NCI-H1694 treated with DMSO at 0.1 percent for 48 hours (cell line): ENCODE measurements at places on chromosomes 11 and 22.

DNA sequence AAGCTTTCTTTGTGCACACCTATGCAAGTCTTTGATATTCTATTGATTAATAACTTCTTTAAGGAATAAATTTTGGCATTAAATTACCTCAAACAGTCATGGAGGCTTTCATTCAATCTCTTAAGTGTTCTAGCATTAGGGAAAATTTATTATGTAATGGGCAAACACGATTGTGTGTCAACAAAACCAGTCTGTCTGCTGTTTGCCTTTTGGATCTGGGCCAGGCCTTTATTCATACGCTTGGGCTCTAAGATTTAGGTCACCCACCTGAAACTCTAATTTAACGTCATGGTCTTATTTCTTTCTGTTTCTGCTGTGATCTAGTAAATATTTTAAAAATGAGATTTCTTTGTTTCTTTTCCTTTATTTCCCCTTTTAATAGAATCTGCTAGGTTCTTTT is 1270.6 kb downstream of the LRRC4C start:
- DNase-seq = no peak

DNA sequence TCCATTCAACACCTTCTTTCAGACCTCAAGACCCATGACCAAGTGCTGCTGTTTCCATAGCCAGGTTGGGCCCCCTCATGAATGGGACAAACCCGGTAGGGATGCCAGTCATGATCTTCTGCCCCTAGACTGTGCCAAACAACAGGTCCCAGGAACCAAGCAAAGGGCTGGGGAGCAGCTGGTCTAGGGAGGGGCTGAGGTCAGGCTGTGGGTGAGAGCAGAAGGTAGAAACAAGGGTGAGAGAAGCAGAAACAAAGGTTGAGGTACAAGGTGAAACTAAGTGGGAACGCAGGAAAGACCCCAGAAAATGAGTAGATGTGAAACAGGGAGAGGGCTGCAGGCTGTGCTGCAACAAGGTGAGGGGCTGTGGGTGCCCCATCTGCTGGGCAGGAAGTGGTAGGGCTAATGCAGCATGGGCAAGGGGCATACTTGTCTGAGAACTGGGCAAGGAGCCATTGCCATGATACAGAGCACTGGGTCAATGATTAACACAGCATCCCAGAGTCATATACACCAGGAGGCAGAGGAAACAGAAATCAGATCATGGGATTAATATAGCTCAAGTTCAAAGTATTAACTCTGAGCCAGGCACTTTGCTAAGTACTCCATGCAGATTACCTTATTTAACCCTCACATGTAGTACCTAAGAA is 45.9 kb downstream of the SLC1A2 start:
- no peak for DNase-seq

DNA sequence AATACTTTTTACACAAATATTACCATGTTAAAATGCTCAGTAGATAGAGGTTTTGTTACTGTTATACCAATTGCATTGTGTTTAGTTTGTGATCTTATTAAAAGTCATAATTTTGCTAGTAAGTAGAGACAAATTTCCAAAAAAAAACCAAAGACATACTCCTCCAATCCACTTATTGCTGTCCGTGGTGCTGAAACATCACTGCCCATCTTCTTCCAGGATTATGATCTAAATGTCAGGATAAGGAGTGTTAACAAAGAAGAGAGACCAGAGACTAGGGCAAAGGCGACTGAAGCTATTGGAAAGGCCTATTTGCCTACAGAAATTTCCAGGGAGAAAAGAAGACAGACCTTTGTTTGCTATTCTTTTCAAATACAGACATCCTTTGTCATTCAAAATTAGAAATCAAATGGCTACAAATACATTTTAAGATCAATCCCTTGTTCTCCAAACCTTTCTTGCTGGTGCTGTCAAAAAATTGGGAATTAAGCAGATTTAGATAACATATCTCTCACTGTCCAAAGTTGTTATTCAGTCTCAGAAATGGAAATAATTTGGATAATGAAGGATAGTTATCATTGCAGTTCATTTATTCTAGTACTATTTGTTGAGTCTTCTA is 199.7 kb downstream of the C11orf91 start:
- no peak for DNase-seq

- no peak for DNase-seq
These were observed 57.0 kb upstream of the PAK1 start for GRCh38 chr11:77530879-77531278.

- DNase-seq = no peak
These were observed 40.0 kb downstream of the SCUBE1 start for GRCh38 chr22:43303166-43303565.

DNA sequence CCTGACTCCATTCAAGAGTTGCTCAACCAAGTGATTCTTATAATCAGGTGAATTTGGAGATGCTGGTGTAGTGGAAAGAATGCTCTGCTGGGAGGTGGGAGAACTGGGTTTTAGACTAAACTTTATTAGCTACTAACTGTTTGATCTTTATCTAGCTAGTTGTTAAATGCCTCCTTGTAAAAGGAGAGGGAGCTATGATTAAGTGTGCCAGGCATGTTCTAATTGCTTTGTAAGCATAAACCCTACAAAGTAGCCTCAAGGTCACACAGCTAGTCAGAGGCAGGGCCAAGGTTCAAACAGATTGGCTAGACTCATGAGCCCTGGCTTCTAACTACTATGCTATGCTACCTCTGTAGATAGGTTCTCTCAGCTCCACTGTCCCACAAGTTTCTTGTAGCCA is 105.5 kb downstream of the NXPE2 start:
- no peak for DNase-seq

DNA sequence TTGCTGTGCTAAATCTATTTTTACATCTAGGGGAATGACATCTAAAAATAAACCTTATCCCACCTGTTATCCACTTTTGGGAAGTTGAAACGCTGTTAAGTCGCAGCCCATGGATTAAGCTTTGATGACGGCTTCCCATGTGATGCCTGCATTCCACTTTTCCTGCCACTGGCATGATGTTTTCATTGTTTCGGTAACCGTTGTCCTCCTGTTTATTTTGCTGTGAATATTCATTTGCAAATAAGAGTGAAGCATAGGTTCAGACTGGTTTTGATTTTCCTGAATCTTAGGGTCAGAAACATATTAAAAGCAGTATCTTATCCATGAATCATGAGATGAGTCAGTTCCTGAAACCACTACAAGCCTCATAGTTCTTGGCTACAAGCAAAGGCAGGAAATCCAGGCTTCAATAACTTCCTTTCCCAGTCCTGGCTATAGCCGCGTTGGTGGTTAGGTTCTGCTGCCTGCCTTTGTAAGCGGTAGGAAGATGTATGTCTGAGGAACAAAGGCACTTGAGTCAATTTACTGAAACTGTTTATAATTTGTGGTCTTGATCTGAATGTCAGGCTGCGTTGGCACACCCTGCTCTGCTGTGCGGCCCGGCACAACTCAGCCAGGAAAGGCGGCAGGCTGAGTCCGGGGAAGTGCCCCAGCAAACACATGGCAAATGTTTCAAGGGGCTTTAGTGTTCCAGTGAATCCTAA is 19.4 kb downstream of the TEAD1 start:
- no peak for DNase-seq

GRCh38 chr11:12200279-12200990 is 90.0 kb downstream of the MICAL2 start:
- peak; percentile 75 for DNase-seq

GRCh38 chr11:65539744-65540289 is 14.9 kb downstream of the SCYL1 start:
- DNase-seq = peak; percentile 40

- no peak for DNase-seq
These were observed 53.8 kb upstream of the PRSS23 start for GRCh38 chr11:86746514-86746913.

- no peak for DNase-seq
These were observed 4.0 kb downstream of the NLRP6 start for GRCh38 chr11:282171-282570.

GRCh38 chr22:40031766-40032470 is 37.2 kb downstream of the FAM83F start:
- no peak for DNase-seq

- no peak for DNase-seq
These were observed 10.0 kb upstream of the MICAL2 start for GRCh38 chr11:12100429-12100828.

DNA sequence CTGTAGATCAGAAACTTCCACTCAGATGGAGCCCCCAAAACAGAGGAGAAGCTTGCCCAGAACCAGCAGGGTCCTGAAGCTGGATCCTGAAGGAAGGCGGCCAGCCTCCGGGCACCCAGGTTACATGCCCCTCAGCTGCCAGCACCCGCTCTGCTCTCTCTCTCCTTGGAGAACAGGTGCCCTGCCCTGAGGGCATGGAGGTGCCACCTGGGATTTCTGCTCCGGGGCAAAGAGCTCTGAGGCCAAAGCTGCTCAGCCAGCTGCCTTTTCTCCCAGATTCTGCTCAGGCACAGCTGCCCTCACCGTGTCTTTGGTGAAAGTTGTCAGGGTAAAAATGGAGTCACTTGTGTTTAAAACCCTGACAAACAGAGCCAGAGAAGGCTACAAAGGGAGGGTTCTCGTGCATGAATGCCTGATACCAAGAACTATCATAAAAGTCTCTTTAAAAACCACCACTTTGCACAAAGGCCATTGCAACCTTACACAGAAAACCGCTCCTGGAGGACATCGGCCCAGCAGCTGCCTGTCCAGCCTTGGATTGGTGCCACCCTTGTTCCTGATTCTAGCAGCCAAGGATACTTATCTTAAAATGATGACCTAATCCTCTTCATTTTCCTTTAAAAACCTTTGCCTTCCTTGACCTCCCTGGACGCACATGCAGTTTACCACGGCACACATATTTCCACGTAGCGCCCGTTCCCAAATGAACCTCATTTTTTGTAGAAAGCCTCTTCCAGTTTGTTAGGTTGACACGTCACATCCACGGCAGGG is 140.0 kb downstream of the CACNA1I start:
- no peak for DNase-seq

- DNase-seq = no peak
These were observed 17.1 kb upstream of the CSRP3 start for GRCh38 chr11:19218786-19219460.

GRCh38 chr11:121643479-121644186 is 190.9 kb upstream of the SORL1-AS1 start:
- DNase-seq = no peak

DNA sequence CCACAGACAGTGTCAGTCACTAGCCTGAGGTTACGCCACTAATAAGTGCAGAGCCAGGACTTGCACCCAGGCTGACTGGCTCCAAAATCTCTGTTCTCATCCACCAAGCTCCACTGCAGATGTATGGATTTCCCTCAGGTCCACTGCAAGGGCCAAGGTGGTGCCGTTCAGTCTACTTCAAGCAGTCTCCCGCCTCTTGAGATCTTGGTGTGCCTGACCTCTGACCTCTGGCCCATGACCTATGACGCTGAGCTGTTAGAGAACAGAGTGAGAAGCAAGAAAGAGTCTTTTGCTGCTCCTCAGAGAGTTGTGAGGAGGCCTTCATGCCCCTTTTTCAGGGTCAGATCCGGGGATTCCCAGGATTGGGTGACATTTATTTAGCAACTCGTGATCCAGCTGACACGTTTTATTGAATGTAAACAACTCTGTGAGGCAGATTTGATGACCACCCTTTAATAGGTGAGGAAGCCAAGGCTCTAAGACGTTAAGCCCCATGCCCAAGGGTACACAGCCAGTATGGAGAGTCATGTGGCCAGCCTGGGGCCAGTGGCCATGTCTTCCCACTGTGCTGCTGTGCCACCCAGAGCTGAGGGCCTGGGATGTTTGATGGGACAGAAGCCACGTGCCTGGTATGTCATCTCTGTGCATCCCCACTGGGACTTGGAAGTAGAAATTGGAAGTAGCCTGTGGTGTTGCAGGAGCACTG is 25.2 kb downstream of the DCPS start:
- no peak for DNase-seq

DNA sequence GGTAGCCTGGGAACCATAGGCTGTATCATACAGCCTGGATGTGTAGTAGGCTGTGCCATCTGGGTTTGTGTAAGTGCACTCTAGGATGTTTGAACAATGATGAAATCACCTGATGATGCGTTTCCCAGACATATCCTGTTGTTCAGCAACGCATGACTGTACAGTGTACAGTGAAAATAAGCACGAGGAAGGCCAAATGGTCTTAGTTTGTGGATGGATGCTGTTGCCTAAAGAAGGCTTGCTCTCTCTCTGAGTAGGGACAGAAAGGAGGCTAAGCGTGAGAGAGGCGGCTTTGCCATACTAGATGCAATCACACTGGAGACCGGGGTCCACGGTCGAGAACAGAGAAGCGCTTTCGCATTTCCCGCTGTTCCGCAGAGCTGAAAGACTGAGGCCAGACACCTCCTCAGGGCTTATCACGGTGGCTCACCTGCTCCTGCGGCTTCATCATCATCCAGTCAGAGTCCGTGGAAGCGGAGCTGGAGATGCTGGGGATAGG is 27.6 kb upstream of the APLP2 start:
- no peak for DNase-seq

DNA sequence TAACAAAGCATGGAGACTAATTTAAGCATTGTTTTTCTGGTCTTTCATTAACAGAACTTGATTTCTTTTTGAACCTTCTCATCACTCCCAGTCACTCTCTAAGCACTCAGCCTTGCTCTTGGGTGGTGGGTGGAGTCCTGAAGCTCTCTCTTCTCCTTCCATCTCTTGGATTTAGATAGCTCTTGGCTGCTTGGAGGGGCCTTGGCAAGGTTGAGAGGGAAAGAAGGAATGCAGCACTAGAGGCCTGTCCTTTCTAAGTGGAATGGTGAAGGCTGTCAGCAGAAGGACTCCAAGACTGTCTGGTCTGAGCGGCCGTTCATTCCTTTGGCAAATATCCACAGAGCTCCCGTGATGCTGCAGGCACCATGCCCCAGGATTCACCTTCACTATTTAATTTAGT is 168.6 kb upstream of the E2F8 start:
- no peak for DNase-seq

DNA sequence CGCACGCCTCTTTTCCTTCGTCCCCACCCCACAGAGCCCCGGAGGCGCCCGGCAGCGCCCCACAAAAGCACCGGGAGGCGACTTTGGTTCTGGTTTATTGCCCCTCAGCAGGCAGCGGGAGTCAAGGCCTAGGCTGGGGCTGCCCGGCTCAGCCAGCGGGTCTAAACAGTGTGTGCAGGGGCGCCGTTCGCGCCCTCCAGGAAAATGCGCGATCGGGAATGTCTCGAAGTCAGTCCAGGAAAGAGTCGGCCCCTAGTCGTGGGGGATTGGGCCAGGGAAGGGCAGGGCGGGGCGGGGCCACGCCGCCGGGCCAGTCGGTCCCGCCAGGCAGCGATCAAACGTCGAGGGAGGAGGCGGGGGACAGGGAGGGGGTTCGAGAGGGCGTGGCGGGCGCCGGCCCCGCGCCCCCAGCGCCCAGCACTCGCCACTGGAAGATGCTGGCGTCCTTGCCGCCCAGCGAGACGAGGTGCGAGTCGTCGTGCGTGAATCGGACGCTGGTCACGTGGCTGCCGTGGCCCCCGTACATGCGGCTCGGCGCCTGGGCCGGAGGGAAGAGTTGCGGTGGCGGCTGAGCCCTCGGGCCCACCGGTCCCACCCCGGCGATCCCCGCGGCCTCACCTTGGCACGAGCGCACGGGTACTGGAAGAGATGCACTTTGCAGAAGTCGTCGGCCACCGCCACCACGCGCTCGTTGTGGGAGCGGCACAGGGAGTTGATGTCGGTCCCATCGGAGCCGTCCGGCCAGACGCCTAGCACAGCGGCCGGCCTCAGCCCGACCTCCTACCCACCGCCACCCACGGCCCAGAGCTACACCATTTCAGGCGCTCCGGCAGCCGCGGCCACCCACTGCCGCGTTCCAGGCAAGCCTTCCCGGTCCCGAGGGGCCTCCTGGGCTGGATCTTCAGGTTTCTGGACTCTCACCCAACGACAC is 741 bp upstream of the MTA2 start:
- DNase-seq = no peak

GRCh38 chr11:46050003-46050461 is 71.2 kb downstream of the PHF21A start:
- DNase-seq = no peak
